Hematopoietic multipotent progenitor cell treated with erythropoietin and hydrocortisone succinate and interleukin-3 and kit ligand, for 6 days (in vitro differentiated cells): ENCODE measurements at places on chromosomes 11 and 22.

GRCh38 chr22:19995611-19996339, 20.8 kb downstream of the ARVCF start:
- no peak for DNase-seq

- peak; percentile 39 for DNase-seq
Measured at GRCh38 chr11:68076371-68077042, 37.7 kb downstream of the TCIRG1 start.

DNA sequence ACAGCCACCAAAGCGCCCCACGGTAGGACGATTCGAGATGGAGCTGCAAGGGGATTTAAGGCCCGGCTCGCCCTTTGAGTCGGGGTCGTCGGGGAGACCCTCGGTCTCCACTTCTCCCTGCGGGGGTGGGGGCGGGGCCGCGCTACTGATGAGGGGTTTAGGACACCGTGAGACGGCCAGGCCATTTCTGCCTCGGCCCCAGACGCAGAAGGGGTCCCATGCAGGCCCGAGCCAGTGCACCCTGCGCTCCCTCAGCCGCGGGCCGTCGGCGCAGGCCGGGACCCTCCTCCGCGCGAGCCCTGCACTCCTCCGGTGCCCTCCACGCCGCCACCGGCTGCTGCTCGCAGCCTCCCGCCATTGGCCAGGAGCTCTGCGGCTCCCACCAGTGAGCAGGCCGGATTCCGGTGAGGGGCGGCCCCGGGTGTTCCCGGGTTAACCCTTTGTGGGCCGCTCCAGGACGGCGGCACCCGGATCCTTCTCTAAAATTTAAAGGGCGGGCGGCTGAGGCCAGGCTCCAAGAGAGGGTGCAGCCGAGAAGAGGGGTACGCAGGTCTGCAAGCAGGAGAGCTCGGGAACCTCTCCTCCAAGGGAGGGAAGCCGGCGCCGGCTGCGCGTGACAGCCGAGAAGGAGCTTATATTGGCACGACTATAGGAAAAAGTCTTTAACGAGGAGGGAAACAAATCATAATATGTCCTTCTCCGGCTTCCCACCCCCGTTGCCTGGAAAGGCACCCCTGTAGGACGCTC, 18.0 kb downstream of the CREB3L1 start:
- DNase-seq, result peak; percentile 88

GRCh38 chr11:86577644-86578636, 94.5 kb downstream of the ME3 start:
- no peak for DNase-seq

GRCh38 chr22:41578818-41579217, 10.8 kb downstream of the PMM1 start:
- no peak for DNase-seq

DNA sequence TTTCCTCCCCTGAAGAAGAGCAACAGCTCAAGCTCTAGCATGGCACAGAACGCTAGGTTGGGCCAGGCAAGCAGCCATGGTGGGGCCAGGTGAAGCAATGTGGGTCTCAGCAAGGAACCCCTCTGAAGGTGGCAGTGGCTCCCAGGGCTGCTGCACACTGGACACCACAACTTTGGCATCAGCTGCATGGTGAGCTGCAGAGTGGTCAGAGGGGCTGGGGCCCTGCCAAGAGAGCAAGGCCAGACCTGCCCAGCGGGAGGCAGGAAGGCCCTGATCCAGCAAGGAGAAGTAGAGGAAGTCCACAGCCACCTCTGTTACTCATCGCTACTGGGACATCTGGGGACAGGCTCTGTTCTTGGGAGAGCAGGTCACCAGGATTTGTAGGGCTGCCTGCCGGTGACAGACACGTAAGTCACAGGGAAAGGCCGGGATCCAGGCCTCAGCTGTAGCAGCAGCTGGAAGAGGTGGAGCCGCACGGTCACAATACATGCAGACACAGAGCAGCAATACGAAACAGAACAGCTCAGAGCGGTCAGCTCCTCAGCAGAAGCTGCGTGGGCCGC, 12.4 kb downstream of the CYB561A3 start:
- DNase-seq, result no peak

DNA sequence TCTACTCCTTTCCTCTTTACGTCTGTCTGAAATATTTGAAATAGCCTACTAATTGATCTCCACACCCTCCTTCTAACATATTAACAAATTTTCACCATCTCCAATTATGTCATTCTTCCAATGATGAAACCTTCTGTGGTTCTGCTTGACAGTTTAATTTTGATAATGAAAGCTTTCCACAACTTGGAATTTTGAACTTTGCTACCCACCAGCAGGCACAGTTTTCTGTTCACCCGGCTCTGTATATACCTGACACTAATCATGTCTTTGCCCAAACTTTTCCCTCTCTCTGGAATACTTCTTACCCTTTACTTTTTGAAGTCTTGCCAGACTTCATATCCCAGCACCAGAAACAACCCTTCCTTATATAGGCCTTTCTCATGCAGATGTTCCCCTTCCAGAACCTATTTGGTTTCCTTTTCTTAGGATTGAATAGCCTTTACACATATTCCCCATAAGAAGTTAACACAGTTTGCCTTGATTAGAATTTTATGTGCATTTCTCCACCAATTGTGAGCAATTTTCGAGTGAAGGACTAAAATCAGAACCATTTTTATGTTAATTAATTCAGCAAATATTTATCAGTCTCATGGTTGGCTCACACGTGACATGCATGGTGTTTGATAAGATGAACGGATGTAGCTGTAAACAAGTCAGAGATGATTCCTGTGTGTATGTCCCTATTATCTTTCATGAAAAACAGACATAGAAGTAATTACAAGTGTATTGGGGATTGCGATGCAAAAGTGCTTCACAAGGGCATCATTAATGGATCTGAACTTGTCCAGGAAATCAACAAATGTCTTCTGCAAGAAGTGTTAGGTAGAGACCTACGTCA, 173.4 kb downstream of the ARHGAP42 start:
- DNase-seq, result peak; percentile 27

- no peak for DNase-seq
Measured at GRCh38 chr11:85953491-85954143, 98.4 kb downstream of the CCDC83 start.

DNA sequence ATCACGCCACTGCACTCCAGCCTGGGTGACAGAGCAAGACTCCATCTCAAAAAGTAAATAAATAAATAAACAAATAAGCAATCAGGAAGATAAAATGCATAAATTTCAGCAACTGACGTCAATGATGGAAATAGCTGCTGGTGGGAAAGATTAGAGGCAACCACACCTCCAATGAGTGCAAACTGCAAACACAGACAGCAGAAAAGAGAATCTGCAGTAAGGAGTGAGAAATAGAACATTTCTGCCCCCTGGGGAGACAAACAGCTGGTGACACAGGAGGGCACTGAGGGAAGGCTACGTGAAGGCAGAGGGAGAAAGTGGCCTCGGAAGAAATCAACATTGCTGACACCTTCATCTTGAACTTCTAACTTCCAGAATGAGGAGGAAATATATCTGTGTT, 6.5 kb downstream of the PI4KA start:
- DNase-seq, result peak; percentile 63

DNA sequence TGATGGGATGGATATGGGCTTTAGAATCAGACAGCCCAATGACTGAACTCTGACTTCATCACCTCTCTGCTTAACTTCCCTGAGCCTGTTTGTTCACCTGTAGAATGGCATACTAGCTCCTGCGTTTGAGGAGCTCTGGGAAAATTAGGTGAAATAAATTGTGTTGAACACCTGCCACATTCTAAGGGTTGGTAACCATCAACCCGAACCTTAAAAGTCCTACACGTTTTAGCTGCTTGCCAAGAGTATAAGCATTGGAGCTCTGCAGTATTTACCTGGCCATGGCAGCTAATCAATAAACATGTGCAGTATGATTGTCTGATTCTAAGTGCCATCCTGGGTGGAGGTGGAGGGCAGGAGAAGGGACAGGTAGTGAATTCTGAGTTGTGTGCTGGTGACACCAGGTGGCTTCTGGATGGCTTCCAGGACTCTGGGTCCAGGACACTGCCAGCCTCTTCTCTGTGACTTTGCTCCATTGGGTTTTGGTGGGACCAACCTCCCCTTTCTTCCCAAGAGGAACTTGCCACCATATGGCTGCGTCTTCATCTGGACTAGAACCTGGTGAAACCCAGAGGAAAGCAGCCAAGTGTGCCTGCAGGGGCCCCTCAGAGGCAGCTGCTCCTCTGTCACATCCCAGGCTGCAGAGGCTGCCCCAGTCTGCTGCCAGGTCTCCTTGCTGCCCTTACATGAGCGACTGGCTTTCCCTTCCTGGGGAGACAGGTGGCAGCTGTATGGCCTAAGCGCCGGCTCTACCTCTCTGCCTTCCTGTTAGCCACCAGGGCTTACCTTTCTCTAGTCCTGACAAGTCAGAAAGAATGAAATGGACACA, 85.6 kb downstream of the CACNG2 start:
- DNase-seq, result no peak

DNA sequence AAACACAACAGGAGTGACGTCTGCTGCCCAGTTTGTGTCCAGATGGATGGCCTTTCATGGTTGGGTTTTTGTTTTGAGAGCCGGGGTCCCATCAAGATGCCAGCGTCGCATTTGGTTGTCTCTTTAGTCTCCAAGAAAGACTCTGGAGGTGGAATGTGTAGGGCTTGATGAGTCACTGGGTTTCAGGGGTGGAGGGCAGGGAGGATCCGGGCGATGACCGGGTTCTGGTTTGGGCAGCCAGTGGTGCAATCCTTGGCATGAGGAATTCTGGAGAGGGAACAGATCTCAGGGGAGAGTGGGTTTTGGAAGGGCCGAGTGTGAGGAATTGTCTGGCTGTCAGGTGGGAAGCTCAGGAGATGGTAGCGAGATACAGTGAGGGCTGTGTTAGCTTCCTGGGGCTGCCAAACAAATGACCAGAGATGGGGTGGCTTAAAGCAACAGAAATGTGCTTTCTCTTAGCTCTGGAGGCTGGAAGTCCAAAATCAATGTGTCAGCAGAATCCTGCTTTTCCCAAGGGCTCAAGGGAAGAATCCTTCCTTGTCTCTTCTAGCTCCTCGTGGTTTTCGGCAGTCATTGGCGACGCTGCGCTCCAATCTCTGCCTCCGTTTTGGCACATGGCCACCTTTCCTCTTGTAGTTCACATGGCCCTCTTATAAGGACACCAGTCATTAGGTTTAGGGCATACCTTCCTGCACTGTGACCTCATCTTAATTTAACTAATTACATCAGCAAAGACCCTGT, 26.4 kb upstream of the PPFIA1 start:
- no peak for DNase-seq

GRCh38 chr11:106322106-106322505, 244.6 kb downstream of the AASDHPPT start:
- no peak for DNase-seq

GRCh38 chr11:62816557-62816956, 11.3 kb upstream of the NXF1 start:
- no peak for DNase-seq

GRCh38 chr11:96486890-96487611, 97.2 kb downstream of the JRKL start:
- DNase-seq, result no peak

- peak; percentile 83 for DNase-seq
Measured at GRCh38 chr11:67996622-67997474, 7.0 kb downstream of the UNC93B1 start.

DNA sequence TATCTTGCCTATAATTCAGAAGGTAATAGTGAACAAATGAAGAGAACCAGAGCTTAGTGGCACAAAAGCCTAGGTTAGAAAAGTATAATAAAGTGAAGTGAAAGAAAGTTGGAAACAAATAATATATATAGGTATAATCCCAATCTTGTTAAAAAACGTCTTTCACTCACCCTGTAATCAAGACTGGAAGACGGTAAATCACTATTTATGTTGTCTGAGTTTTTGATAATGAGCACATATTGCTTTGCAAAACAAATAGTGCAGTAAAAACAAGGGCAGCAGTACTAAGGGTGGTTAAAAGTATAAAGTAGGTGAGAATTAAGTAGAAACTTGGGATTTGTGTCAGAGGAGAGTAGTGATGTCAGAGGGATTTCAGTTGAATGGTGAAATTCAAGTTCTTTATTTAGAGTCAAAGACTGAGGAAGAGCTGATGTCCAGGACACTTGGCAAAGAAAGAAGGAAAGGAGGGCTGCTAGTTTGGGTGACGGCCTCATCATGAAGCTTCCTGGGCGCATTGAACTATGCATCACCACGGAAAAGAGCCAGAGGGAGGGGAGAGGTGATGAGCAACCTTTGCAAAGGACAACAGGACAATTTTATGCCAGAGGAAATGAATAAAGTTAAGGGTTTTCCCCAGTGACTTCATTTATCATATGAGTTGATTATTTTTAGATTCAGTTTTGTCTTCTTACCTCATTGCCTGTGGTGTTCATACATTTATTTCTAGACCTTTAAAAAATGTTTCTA, 11.4 kb downstream of the NCAM1 start:
- DNase-seq, result no peak

DNA sequence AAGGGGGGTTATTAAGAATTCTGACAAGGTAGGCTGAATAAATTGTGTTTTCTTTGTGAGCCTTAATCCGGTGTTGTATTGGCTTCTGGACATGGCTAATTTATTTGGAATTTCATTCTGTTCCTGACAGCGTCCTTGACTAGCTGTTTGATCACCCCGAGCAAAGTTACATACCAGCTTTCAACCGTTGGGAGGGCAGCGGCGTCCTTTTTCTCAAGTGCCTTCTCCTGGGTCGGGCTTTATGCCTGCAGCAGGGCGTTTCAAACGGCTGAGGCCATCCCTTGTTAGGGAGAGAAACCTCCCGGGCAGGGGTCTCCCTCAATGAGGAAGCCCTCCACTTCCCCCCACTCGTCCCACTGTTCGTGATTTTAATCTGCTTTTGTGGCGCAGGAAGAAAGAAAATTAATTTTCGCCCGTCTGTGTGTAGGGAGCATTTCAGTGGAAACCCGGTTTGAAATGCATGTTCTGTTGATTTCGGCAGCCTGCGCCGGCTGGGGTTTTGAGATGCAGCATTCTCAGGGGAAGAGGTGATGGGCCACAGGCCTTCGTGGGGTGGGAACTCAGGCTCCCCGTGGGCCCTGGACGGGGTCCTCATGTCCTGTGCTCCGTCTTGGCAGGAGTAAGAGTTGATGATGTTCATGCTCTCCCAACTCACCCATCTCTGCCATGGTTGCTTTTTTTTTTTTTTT, 2.9 kb upstream of the SMIM38 start:
- DNase-seq, result no peak

GRCh38 chr11:94853836-94854235, 85.7 kb downstream of the AMOTL1 start:
- no peak for DNase-seq

DNA sequence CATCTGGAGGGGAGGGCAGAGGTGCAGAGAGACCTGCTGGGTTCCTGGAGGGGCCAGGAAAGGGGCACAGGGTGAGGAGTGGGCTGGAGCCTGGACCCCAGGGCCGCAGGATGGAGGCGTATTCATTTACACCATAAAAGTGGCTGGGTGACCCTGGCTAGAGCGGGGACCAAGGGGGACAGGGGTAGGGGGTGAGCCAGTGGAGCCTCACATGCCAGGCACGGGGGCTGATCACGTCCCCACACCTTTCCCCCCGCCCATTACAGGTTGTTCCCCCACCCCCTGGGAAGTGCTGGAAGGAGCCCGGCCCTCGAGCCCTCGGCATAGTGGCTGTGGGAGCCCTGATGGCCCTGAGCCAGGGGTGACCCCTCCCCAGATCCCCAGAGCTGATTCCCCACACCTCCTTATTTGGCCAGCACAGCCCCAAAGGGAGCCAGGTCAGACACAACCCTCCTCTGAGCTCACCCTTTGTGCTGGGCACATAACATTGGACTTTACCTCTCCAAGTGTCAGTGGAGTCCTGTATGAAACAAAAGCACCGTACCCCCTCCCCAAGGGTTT, 781 bp downstream of the TCIRG1 start:
- peak; percentile 24 for DNase-seq
